Activated CD4-positive, alpha-beta T cell treated with anti-CD3 and anti-CD28 coated beads, Interleukin-2, amount 50 U/mL, for 4 hours (primary cell): ENCODE measurements at places on chromosomes 5 and 9.

DNA sequence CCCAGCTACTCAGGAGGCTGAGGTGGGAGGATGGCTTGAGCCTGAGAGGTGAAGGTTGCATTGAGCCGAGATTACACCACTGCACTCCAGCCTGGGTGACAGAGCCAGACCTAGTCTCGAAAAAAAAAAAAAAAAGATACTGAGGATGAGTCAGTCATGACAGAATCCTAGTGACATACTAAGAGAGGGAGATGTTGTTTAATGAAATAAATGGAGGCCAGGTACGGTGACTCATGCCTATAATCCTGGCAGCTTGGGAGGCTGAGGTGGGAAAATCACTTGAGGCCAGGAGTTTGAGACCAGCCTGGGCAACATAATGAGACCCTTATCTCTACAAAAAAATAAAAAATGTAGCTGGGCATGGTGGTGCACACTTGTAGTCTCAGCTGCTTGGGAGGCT lies 107.2 kb downstream of the ZFAND5 start:
- DNase-seq = no peak

GRCh38 chr9:124354346-124355038 lies 60.8 kb downstream of the PSMB7 start:
- DNase-seq = no peak

GRCh38 chr9:87854580-87854955 lies 28.1 kb upstream of the SPATA31E1 start:
- no peak for DNase-seq

DNA sequence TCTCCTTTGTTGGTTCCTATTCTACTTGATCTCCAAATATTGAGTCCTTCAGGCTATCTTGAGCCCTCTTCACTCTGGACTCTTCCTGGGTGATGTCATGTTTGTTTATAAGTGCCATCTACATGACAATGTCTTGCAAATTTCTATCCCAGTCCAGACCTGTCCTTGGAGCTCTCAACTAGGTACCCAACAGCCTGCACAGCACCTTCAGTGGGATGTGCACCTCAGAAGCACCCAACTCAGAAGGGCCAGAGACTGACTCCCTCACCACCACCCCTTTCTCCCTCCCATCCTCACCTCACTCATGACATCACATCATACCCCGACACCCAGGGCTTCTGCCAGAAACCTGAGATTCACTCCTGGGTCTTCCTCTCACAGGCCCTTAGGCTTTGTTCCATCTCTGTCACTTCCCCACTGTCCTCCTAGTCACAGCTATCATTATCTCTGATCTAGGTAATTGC lies 14.4 kb downstream of the TXN start:
- DNase-seq = no peak

- no peak for DNase-seq
Observed at GRCh38 chr9:108859459-108860114, 2.5 kb upstream of the ACTL7A start.

GRCh38 chr5:1754531-1755220 lies 45.0 kb downstream of the MRPL36 start:
- no peak for DNase-seq

- peak; percentile 41 for DNase-seq
Observed at GRCh38 chr5:139453683-139454567, 8.6 kb downstream of the ECSCR start.

DNA sequence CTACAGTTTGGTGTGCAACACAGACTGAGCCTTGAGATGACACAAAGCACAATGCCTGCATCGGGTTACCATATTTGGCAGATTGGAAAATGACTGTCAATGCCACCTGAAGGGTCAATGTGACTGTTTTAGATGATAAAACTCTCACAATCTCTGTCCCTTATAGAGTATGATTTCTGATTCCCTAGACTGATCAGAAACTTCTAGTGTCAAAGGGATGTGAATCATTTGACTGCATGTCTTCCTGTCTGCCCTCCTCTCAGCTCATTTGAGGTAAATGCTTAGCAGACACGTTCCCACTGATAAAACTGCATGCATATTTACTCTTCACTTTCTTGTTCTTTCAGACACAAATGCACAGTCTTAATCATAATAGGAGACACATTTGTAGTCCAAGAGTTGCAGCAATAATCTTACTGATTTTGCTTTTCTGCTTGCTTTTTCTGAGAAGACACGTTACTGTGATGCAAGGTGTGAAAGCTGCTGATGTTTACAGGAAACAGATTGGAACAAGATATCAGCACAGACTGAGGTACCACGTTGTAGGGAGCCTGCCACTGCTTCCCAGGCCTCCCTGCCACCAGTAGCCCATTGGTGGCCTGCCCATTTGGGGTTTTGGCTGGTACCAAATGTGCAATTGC lies 77.8 kb downstream of the GCNT4 start:
- no peak for DNase-seq

- no peak for DNase-seq
Observed at GRCh38 chr5:67052034-67052433, 144.6 kb downstream of the CD180 start.

- DNase-seq = no peak
Observed at GRCh38 chr5:109876941-109877669, 187.4 kb downstream of the MAN2A1 start.

- no peak for DNase-seq
Observed at GRCh38 chr5:16064135-16064893, 115.3 kb downstream of the MARCHF11 start.
